Kidney epithelial cell (primary cell): ENCODE measurements at places on chromosomes 16 and 17. TPM values are rescaled to one million over a fixed set of nuclear protein-coding genes. Genes with fewer than 3 reads are reported as not detected.

GRCh38 chr17:31508288-31509094 is 117.0 kb downstream of the RAB11FIP4 start:
- no peak for DNase-seq

DNA sequence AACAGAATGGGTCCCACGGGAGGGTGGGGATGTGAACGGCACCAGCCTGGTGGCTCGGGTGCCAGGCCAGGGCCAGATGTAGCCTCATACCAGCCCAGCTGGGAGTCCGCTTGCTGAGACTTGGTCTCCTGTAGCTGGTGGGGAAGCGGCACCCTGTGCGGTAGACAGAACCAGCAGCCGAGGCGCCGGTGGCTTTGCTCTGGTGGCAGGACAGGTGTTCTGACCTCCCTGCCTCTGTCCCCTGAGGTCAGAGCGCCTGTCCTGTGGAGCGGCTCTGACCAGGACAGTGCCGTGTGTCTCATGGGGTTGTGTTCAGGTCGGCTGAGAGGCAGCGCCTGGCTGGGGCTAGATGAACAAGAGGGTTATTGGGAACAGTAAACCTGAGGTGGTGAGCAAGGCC is 20.1 kb downstream of the RAB40C start:
- no peak for DNase-seq

GRCh38 chr17:10754109-10754508 is 24.3 kb upstream of the TMEM220 start:
- DNase-seq, result no peak

Gene MOSMO
- 8.5 and 15.2 TPM in 2 replicates for total RNA-seq

Gene ALOX15B
- 0.29 TPM in 1 of 2 replicates, not detected in the other for total RNA-seq

Gene ZNF469
- 8.3 and 10.5 TPM in 2 replicates for total RNA-seq

- no peak for DNase-seq
Observed at GRCh38 chr17:58320570-58321323, 7.8 kb downstream of the TSPOAP1 start.

- DNase-seq, result no peak
Observed at GRCh38 chr17:81710514-81711308, 1.4 kb upstream of the SLC25A10 start.

Gene EPX
- not detected in 2 replicates for total RNA-seq

GRCh38 chr17:43349142-43349541 is 49.7 kb upstream of the ARL4D start:
- DNase-seq, result no peak

- DNase-seq, result no peak
Observed at GRCh38 chr17:4648741-4649140, 7.3 kb upstream of the ALOX15 start.

Gene SLX1B
- total RNA-seq, result 54.2 and 57.4 TPM in 2 replicates

Gene TTLL6
- not detected in 2 replicates for total RNA-seq

Gene KRTAP4-7
- not detected in 2 replicates for total RNA-seq

- DNase-seq, result no peak
Observed at GRCh38 chr17:17109256-17109655, 67.0 kb downstream of the MPRIP start.

- DNase-seq, result no peak
Observed at GRCh38 chr17:81556863-81557262, 4.7 kb upstream of the FAAP100 start.

- no peak for DNase-seq
Observed at GRCh38 chr16:21239646-21240045, 6.1 kb downstream of the ANKS4B start.

DNA sequence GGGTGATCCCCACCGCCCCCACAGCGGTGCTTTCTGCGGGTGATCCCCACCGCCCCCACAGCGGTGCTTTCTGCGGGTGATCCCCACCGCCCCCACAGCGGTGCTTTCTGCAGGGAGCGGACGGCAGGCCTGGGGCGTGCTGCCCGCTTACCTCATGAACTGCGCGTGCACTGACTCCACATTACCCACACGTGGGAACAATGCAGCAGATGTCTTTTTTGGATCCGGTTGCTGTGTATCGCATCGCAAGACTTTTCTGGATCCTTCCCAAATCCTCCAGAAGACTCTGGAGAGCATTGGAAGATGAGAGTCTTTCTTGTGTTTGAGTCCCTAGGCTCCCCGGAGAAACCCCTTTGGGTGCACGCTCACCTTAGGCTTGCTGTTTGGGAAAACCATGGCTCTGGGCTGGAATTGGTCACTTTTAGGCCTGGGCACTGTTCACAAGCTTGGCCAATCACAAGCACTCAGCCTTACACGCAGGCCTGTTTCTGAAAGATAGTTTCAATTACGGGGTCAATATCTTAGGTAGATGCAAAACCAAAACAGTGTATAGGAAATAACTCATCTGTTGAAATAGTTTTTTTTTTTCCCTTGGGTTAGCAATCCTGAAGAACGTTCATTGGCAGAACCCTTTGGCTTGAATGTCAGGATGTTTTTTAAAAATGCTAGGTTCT is 201.8 kb downstream of the RPTOR start:
- DNase-seq, result no peak

- DNase-seq, result no peak
Observed at GRCh38 chr16:12124742-12125141, 148.2 kb downstream of the SNX29 start.

DNA sequence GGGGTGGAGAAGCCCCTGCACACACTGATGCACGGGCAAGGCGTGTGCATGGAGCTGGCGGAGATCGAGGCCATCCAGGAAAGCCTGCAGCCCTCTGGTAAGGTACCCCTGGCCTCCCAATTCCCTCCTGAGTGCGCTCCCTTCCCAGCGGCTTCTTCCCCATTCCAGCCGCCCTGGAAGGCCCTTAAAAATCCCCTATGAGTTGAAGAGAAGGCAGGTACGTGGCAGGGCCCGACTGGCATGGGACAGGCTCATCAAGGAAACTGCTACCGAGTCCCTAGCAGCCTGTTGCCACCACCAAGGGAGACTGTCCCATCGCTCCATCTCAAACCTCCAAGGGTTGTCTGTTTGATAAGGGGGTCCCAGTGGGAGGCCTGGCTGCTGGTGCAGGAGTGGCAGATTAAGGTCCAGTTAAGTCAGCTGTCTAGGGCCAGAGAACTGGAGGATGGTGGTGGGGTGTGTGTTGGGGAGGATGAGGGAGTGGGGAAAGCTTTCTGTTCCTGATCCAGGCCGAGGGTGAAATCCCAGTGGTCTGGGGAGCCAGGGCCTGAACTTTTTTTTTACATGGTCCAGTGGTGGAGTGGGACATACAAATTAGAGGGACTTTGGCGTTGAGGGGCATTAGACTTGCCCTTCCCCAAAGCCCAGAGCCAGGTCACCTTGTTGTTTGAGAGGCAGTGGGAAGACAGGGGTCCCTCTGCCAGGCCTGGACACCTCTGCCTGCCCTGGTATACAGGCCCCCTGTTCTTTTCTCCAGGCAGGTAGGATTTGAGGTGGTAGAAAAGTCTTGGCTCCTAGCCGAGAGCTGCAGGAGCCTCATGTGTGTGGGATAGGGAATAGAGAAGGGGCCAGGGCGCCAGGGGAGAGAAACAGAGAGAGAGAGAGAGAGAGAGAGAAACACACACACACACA is 994 bp downstream of the IGFBP4 start:
- no peak for DNase-seq

Gene MYO15A
- total RNA-seq, result 0.21 and 0.33 TPM in 2 replicates

Gene OR4D1
- total RNA-seq, result not detected in 2 replicates

DNA sequence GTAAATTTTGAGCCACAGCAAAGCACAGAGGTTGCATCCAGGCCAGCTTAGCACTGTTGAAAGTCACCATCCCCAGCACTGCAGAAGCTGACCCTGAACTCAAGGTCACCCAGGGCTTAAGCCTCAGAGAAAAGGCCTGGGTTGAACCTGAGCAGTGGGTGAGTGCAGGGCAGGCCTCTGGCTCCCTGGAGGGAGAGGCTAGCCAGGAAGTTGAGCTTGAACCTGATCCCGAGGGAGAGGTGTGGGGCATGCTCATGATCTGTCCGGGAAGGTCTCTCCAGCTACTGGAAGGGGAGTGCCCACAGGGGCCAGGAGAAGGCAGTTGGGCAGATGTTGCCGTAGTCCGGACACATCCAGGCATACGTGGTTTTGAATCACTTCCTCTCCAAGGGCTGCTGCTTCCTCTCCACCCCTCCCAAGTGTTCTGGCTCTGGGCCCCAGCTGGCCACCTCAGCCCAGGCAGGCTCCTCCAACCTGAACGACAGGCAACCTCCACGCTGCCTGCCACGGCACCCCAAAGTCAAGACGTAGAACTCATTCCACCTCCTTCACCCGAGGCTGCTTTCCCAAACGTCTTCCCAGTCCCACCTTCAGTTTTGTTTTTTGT is 18.4 kb downstream of the CARHSP1 start:
- no peak for DNase-seq

DNA sequence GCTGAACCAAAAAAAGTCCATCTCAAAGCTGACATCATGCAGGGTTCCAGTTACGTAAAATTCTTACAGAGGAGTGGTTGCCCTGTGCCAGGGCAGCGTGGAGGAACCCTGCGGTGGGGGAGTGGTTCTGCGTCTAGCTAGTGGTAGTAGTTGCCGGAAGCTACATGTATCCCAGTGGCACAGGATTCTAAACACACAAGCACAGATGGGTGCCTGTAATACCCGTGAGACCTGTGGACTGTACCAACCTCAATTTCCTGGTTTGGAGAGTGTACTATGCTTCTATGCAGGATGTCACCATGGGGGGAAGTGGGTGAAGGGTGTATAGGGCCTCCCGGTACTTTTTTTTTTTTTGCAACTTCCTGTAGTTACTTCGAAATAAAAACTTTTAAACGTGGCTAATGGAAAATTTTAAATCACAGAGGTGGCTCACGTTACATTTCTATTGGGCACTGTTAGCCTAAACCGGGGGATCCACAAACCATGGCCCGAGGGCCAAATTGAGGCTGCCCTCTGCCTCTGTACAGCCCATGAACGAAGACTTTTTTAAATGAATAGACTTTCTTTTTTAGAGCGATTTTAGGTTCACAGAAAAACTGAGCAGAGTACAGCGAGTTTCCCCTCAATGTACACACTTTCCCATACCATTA is 38.5 kb downstream of the TBC1D16 start:
- no peak for DNase-seq

- no peak for DNase-seq
Observed at GRCh38 chr16:69320740-69321073, 9.6 kb downstream of the VPS4A start.

Gene HSD3B7
- 11.5 and 13.8 TPM in 2 replicates for total RNA-seq

DNA sequence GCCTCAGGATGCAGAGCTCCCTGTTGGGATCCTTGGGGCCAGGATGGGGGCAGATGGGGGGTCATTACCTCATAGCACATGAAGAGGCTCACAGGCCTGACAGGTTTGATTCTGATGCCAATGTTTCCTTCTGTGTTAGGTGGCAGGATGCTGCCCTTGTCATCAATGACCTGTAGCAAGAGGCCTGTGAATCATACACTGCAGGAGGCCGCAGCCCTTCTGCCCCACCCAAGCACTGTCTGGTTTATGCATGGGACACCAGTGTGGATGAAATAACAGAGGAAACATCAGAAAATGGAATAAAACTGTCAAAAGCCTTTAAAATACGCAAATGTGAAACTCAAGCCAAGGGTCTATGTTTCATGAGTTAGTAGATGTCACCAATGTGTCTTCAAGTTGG is 60.5 kb upstream of the ACSM2B start:
- DNase-seq, result no peak

Gene APOH
- not detected in 2 replicates for total RNA-seq

GRCh38 chr16:14168146-14168545 is 97.0 kb downstream of the MRTFB start:
- DNase-seq, result no peak

GRCh38 chr17:67578142-67578457 is 139.6 kb upstream of the NOL11 start:
- no peak for DNase-seq

DNA sequence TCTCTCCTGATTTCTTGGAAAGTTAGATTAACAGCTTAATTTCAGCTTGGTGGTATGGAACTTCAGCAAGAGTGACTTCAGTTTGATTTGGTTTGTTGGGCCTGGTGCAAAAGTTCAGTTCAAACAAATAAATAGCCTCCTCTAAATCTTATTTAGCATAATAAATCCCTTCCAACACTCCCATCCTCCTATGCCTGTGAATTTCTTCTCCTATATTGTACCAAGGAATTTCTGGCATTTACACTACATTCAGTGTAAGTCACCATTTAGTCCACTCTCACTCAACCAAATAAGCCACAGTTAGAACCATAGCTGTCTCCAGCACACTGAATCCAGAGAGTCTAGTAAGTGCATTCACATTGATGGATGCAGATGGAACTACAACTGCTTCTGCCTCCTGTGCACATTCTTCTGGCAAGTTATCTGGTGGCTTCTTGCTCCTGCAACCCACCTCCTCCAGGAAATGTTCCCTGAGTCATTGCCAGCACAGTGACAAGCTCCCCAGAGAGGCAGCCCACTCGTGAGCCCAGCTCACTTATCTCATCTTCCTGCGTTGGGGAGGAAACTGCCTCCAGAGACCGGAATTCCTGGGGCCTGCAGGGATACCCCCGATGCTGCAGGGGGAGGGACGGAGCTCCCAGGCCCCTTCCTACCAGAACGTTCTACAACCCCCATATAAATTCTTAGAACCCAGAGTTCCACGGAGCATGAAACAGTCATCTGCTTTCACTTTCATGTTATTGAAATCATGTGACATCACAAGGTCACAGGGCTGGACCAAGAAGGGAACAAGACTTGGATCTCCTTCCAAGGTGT is 318.3 kb downstream of the PHKB start:
- no peak for DNase-seq

Gene CSH2
- total RNA-seq, result not detected in 2 replicates
